ENCODE measurements at places on chromosomes 6 and 20. TPM values are rescaled to one million over a fixed set of nuclear protein-coding genes. Genes with fewer than 3 reads are reported as not detected.

Gene BPI
- total RNA-seq = not detected

GRCh38 chr6:97563529-97563928, 280.5 kb upstream of the MMS22L start:
- DNase-seq = no peak

GRCh38 chr6:46655803-46656202, 3.0 kb downstream of the SLC25A27 start:
- DNase-seq = no peak

DNA sequence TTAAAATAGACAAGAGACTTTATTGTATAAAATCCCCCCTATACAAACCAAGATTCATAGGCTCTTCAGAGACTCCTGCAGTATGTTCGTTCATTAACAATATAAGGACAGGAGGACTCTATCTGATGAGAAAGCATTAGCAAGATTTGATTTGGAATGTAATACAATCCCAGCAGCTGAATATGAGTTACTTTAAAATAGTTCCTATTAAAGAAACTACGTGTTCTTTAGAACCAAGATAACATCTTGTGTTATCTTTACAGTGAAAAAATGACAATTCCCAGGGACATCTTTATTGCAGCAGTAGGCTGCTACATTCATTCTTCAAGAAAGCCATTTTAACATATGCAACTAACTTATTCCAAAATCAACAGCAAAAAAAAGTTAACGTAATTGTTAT, 1360.1 kb upstream of the GJE1 start:
- no peak for DNase-seq

GRCh38 chr6:89708316-89708715, 69.8 kb upstream of the LYRM2 start:
- no peak for DNase-seq

Gene VWA7
- total RNA-seq = 1.4 TPM

Gene RIPPLY2
- total RNA-seq = not detected

- DNase-seq = no peak
These were observed 27.0 kb upstream of the CCN5 start for GRCh38 chr20:44688053-44688625.

Gene PRL
- total RNA-seq = 0.24 TPM

Gene NKX2-4
- not detected for total RNA-seq

GRCh38 chr20:48880981-48881657, 40.4 kb upstream of the ARFGEF2 start:
- no peak for DNase-seq

GRCh38 chr6:36370638-36371037, 16.8 kb downstream of the ETV7 start:
- no peak for DNase-seq

DNA sequence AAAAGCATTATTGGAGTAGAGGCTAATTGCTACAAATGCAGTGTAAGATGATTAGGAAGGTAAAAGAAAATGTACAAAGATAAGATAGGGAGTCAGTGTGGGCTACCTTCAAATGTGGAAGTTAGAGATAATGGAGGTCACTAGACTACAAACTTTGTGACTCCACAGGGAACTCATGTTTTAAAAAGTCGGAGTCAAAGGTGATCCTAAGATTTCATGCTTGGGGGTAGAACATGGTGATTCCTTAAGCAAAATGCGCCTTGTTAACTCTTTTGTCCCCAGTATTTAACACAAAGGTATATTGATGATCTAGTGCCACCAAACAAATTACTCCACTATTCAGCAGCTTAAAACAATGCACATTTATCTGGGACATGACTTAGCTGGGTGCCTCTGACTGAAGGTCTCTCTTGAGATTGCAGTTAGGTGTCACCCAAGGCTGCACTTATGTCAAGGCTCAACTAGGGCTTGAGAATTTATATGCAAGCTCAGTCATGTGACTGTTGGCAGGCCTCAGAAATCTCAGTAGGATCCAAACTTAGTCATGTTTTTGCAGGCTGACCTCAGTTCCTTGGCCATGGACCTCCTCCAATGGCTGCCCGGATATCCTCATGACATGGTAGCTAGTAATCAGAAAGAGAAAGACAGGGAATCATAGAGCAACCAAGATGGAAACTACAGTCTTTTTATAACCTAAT, 11.4 kb upstream of the SNX9 start:
- DNase-seq = no peak

- DNase-seq = no peak
These were observed 23.7 kb upstream of the PCMTD2 start for GRCh38 chr20:64231621-64232550.

DNA sequence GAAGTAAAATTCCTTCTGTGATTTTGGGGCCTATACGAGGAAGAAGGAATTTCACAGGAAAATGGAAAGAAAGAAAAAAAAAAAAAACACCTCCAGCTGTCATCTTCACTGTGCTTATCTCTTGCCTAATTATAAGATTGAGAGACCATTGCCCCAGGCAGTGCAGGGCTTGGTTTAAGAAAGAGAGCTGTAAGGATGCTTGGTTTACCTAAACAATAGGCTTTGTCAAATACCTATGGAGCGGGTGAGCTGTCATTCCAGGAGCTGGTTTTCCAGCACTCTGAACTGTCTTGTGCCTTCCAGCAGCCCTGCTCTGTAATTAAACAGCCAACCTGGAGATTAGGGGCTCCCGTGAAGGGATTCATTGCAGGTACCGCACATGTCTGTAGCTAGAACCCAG, 137.8 kb downstream of the EDN3 start:
- no peak for DNase-seq

DNA sequence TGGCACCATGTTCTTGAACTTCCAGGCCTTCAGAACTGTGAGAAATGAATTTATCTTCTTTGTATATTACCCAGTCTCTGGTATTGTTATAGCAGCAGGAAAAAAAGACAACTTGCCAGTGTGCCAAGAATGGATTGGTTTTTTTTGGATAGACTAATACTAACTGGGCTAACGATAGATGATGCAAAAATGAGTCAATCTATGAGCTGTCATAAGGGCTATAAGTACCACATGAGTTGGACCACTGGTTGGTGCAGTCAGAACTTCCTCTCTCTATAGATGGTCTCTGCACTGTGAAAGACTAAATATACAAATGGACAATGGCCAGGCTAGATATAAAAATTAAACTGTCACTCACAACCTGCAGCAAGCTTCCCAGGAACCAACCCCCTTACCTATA, 87.6 kb upstream of the COL21A1 start:
- DNase-seq = no peak

Gene PTPRK
- total RNA-seq = 17.5 TPM

- DNase-seq = no peak
These were observed 226.7 kb upstream of the PRDM1 start for GRCh38 chr6:105859457-105859856.

DNA sequence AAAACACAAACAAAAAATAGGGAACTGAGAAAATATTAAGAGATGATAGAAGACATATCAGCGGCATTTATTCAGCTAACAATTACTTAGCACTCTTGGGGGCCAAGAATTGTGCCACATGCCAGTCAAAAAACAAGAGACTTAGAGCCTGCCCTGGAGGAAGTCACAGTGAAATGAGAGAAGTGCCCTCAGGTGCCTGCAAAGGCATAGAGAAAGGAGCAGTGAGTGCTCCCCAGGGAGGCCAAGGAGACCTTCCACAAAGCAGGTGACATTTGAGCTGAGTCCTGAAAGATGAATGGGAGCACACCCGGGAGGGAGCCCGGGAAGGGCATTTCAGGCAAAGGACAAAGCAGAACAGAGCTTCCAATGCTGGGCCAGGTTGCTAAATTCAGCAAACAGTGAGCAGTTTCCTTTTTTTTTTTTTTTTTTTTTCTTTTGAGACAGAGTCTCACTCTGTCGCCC, 184.7 kb upstream of the JARID2 start:
- no peak for DNase-seq

DNA sequence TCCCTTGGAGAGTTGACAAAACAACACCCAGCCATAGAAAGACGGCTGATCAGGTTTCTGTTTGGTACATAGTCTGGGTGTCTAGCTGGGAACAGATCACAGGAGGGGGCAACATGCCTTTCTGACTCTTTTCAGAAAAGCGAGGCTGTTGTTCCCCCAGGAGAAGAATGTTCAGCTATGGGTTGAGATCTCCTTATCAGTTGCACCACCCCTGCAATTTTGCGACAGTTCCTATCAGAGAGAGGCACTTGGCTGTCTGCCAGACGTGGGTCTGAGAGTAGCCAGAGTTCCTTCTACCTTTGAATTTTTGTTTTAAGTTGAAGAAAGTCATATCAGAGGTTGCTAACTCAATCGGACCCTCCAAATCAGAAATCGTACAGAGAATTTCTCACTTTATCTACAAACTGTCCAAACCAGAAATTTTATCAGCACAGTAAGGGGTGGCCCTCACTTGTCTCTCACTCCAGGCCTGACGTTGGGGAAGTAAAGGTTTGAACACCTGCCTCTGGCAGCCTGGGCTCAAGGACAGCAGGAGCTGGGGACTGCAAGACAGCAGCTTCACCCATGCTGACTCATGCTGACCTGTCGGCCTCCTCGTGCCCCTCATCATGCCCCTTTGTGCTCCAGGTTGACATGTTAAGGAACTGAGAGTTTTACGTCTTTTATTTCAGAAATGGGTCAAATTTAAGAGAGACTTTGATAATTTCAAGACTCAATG, 42.3 kb downstream of the TMC2 start:
- no peak for DNase-seq

DNA sequence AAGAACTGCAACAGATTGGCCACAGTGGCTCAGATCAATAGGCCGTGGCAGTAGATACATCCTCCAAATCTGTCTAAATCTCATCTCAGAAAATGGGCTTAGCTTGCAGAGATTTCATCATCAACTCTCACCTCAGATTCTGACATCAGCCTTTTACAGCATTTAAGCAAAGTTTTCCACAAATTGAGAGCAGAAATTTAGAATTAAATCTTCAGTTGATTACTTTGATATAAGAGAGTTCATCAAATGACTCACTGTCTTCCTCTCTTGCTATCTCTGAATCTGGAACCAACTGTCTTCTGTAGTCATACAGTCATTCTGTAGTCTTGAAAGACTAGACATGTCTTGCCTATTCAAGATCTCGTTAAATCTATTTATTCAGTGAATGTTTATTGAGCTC, 45.2 kb upstream of the CTAGE9 start:
- DNase-seq = no peak

- no peak for DNase-seq
These were observed 5.2 kb downstream of the FOXO3 start for GRCh38 chr6:108565893-108566292.

- no peak for DNase-seq
These were observed 1299.3 kb upstream of the GJE1 start for GRCh38 chr6:140833408-140833807.

DNA sequence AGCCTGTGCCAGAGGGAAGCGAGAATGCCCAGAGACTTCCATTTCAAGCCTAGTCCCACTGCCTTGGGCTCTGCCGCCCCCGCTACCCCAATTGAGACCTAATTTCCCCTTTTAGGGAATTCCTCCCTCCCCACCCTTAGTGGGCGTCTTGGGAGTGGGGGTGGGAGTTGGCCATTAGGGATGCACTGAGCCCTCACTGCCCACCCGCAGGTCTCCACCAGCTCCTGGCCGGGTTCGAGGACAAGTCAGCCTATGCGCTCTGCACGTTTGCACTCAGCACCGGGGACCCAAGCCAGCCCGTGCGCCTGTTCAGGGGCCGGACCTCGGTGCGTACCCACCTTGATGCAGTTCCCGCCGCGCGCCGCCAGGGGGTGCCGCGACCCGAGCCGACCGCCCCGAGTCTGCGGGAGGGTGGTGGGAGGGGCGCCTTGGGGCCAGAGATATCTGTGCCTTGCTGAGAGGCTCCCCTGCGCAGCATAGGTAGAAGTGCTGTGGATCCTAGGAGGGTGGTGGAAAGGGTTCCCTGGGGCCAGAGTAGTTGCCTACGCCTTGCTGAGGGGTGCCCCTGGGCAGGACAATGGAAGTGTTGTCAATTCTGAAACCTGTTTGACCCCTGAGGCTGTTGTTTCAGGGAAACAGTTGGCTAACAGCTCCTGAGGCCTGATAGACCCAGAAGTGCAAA, 9.2 kb downstream of the ITPA start:
- peak; percentile 68 for DNase-seq

DNA sequence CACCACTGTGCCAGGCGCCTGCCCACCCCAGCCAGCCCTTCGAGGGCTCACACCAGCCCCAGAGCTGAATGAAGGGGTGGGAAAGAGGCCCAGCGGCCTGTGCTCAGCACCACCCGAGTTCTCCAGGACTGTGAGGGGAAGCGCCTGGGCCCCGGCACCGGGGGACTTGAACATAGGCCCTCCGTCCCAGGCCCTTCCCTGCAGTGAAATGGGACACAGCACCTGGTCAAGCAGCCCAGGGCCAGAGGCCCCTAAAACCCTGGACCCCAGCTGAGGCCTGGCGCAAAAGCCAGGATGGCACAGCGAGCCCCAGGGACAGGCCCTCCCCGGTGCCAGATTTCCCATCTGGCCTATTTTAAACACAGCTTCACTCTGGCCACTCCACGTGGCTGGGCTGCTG, 4.0 kb downstream of the KCNQ2 start:
- DNase-seq = no peak

Gene LST1
- total RNA-seq = 7.9 TPM

Gene NMBR
- not detected for total RNA-seq

Gene BTN1A1
- 0.10 TPM for total RNA-seq

DNA sequence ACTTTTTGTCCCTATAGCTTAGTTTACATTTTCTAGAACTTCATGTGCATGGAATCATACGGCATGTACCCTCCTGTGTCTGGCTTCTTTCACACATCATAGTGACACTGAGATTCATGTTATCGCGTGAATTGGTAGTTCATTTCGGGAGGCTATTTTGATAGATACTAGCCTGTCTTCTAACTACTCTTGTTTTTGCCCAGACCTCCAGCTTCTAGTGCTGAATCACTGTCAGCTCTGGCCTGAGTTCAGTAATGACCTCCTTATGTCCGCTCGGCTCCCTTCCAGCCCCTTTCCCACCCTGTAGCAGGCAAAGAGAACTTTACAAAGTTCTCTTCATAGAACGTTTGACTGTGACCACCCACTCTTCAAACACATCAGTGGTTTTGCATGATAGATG, 14.1 kb downstream of the MYBL2 start:
- DNase-seq = no peak

GRCh38 chr6:39309942-39310531, 4.2 kb downstream of the KCNK17 start:
- peak; percentile 30 for DNase-seq

GRCh38 chr6:116575227-116575626, 3.9 kb downstream of the RWDD1 start:
- no peak for DNase-seq

Gene NAA20
- total RNA-seq = 118 TPM

GRCh38 chr6:3748208-3749066, 3.1 kb downstream of the PXDC1 start:
- peak; percentile 17 for DNase-seq

DNA sequence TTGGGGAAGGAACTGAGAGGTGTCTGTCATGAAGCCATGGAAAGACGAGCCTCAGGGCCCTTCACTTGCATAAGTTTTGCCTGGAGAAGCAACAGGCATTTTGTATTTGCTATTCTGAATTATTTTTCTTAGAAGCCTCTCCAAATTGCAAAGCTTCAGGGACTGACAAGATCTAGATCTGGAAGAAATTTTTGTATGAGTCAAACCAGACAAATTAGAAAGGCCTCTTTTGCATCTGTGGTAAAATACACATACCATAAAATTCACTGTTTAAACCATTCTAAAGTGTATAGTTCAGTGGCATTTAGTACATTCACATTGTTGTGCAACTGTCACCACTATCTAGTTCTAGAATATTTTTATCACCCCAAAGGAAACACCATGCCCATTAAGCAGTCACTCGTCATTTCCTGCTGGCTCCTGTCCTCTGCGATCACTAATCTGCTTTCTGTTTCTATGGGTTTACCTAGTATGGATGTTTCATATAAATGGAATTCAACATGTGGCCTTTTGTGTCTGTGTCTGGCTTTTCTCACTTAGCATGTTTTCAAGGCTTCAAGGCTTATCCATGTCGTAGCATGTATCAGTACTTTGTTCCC, 269.1 kb downstream of the PHF3 start:
- no peak for DNase-seq

GRCh38 chr6:32943864-32944649, 3.2 kb upstream of the HLA-DMB start:
- DNase-seq = no peak
